ENCODE measurements at places on chromosomes 16 and 17.
A peak's percentile ranks its signal among the peaks of the same experiment; 100 is the strongest.

GRCh38 chr17:80882323-80882722 is 109.3 kb upstream of the CHMP6 start:
- DNase-seq = no peak

DNA sequence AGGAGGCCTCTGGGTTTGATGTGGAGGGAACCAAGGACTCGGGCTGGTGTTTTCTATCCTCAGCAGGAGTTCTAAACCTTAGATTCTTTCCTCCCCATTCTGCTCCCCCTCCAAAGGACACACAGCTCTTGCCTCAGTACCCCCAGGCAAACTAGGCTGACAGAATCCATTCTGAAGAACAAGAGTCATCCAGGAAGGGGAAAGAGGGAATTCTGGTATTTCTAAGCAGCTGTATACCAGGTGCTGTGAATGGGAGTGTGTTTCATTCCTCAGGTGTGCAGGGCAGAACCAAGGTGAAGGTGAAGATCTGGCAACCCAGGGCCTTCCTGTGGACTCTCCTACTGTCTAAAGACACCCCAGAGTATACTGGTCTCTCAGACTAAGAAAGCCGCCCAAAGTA is 4.1 kb downstream of the INPP5K start:
- no peak for DNase-seq

GRCh38 chr16:16861546-16861945 is 482.6 kb downstream of the NPIPA7 start:
- peak; percentile 7 for DNase-seq

GRCh38 chr16:53864819-53865493 is 161.0 kb downstream of the FTO start:
- peak; percentile 20 for DNase-seq

GRCh38 chr17:42068979-42069378 is 18.6 kb upstream of the C17orf113 start:
- DNase-seq = no peak

DNA sequence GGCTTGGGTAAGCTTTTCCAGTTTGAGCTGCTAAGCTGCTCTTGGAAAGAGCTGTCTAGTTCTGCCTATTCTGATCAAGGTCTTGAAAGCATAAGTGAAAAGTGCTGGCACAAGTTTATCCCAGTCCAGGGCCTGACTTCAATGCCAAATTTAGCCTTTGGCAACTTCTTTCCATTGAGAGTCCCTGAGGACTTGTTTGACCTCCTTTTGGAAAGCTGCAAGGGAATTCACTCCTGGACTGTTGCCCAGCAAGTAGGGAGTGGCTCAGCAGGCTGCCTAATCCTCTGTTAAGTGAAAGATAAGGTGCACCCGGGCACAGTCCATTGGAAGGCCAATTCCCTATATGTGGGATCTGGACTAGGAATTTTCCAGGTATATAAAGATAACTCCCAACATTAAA is 16.0 kb upstream of the TANC2 start:
- no peak for DNase-seq

Measured in NCI-H748 treated with DMSO at 0.1 percent for 48 hours (cell line).